ENCODE measurements at places on chromosomes 1 and 21.

DNA sequence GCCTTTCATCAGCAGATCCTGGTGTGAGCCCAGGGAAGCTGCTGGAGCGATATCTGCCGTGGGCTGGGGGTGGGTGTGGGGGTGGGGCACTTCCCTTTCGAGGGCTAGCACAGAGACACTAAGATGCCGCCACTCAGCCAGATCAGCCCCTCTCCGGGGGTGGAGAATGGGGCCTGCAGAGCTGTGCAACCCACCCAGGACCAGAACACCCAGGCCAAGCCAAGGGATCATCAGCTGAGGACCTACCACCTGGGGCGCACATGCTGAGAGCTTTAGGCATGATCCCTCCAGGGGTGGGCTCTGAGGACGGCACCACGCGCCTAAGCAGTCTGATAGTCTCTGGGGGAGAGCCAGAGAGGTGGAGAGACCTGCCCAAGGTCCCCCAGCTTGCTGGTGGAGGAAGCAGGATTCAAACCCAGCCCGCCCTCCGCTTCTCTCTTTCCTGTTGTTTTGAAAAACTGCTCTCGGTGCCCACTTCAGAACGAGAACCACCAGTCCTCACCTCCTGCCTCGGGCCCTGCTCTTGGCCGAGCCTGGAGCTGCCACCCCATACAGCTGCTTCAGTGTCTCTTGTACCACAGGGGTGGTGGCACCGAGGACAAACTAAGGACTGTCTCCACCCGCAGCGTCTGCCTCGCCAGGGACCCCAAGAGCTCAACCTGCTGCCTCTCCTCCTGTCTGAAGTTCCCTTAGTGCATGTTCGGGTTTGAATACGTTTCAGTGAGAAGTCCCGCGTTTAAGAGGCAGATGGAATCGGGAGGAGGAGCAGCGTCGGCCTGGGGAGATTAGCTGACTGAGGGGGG is 39.7 kb upstream of the RUNX3 start:
- no peak for DNase-seq

GRCh38 chr1:205162301-205162700 is 40.5 kb upstream of the RBBP5 start:
- DNase-seq: no peak

- no peak for DNase-seq
Measured at GRCh38 chr1:62325681-62326080, 6.4 kb upstream of the KANK4 start.

DNA sequence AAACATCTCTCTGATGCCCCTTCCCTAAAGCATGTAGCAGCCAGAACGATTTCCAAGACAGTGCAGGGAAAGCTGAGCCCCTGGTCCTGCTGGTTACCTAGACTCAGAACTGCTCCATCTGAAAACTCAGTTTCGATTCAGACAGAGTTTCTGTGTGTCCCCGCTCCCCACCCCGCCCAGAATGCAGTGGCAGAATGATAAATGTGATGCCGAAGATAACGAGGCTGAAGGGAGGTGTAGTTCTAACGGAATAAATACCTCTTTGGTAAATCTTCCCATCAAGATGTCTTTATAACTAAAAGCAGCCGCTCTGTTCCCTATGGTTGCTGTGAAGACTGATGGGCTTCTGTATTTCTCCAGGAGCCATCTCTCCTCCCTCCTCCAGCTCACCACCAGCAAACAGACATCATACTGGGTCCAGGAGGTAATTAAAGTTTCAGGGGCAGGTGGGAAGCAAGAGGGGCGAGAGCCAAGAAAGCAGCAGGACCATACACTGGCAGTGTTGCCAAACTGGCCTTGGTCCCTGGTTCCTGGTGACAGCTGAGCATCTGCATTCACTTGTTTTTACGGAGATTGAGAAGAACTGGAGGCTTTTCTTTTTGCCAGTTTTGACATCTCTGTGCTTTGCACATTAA is 76.9 kb downstream of the DDX20 start:
- DNase-seq: peak; percentile 80

GRCh38 chr1:58968360-58968952 is 184.6 kb upstream of the JUN start:
- DNase-seq: no peak

- DNase-seq: no peak
Measured at GRCh38 chr1:94357661-94358060, 60.5 kb upstream of the ABCD3 start.

- no peak for DNase-seq
Measured at GRCh38 chr1:54006508-54006907, 11.5 kb downstream of the LDLRAD1 start.

DNA sequence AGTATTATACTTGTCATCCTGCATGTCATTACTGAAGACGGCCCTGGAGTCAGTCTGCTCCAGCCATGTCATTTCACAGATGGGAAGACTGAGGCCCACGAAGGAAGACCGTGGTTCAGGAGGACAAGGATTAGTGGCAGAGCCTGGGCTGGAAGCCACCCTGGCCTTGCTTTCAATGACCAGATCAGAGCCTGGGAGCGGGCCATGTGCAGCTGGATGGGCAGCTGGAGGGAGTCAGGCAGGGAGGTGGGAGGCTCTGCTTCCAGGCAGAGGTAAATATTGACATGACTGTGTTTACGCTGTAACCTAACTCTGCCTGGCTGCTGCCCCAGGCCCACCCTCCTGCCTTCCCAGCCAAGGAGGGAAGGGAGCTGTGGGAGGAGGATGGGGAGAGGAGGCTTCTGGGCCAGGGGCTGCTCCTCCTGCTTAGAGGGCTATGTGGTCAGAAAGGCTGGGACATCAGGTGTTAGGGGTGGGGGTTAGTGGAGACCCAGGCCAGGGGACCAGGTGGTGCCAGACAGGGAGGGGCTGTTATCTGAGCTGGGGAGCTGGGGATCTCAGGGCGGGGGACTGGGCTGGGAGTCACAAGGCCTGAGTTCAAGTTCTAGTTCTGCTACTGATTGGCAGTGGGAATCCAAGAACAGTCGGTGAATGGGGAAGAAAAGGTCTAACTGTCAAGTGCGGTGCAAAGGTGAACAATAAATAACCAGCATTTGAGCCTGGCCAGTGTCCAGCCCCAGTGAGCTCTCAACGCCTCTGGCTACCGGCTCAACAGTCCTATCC is 48.5 kb upstream of the ECE1 start:
- DNase-seq: no peak
